ENCODE measurements at places on chromosomes 13 and 19.

DNA sequence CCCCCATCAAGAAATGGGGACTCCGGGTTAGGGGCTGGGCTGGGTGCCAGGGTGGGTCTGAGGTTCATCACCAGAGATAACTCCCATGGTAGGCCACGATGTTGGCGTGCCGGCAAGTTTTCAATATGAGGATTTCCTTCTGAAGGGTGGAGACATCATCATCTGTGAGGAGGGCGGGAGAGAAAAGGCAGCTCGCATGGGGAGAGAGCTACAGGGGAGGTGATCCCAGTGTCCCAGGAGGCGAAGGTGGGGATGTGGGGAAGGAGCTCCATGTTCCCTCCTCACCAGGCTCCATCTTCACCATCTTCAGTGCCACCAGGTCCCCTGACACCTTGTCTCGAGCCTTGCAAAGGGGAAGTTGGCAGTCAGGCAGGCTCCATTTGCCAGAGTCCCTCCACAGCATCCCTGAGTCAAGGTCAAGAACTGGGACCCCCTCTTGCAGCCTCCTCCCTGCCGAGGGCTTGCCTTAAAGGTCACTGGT is 430 bp downstream of the MAP4K1 start:
- no peak for DNase-seq

DNA sequence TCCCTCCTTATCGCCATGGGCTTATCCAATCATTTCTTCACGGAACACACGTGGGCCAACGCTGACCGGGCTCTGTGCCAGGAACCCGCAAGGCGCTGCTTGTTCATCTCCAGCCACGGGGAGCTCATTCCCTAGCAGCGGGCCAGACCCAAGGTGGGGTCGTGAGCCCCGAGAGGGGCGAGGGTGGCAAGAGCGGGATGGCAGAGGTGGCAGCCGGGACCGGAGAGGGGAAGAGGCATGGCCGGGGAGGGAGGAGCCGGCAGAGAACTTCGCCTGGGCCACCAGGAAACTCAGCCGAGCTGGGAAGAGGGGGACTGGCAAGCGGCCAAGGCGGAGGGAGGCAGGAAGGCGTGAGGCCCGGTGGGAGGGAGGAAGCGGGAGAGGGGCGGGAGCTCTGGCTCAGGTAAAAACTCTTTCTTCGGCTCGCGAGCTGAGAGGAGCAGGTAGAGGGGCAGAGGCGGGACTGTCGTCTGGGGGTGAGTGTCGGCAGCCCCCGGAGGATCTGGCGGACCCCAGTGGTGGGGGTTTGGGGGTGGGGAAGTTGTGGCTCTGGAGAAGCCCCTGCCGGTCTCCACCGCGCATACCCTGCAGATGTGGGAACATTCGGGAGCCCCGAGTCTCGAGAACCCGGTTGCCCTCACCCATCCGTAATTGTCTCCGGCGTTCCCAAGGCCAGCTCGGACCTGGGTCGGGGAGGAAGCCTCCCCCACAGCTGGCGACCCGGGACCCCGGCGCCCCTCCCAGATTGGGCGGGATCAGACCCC is at the start of gene B3GNT3:
Gene B3GNT3, plus strand, starts transcription at position 408 of the 764 bp plus-strand sequence. CDS start 12,670 bp downstream, outside the sequence.
- peak; percentile 9 for DNase-seq

DNA sequence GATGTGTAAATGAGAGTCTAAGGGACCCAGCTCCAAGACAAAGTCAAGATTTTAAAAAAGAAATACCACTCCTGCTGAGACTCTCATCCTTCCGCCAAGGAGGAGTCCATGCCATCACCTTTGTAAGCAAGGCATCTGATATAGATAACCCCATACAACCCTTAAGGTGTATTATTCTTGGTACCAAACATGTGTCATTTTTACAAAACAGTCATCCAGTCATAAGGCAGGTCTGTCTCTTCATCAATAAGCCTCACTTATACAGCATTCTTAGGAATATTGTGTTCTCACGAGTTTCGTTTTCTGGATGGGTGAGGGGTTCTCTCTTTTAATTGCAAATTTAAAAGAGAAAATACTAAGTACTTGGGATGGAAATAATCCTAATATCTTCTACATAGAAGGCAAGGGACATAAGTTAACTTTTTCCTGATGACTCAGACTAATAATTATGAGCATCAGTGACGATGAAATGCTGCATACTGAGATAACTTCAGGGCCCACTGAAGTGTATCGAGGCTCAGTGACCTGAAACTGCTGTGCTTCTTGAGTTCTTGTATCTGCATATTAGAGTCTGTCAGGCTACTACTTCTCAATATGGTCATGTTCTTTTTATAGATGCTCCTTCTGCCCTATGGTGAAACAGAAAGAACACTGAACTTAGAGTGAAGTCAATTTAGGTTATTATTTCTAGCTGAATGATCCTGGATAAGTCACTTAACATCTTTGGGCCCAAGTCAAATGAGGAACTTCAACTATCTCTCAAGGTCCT is 166.6 kb downstream of the KLF12 start:
- peak; percentile 17 for DNase-seq

DNA sequence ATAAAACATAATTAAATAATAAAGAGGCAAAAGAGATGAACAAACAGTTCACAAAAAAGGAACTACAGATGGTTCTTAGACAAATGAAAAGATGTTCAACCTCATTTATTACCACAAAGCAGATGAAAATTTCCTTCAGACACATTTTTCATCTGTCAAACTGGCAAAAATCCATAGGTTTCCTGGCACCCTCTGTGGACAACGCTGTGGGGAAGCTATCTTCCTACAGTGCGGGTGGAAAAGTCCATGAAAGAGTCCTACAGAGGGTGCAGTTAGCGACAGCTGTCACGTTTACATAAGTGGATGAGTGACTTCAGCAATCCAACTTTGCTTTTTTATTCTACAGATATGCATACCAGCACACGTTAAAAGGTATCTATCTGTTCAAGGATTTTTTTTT is 30.3 kb upstream of the PDCD5 start:
- DNase-seq: no peak

DNA sequence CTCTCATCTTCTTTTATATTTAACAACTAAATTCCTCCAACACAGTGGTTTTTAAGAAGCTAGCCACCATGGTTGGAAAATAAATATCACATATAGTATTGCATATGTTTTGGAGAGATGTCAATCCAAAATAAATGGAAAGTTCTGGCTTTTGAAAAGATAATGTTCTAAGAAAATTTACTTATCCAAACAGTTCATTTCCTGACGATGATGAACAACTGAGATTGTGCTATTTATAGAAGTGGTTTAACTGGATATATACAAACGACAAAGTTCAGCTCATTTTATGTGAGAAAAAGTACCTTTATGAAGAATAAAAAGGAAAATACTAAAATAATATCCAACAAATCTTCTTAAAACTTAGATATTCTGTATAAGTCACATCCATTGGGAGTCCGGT is 174.7 kb downstream of the MZT1 start:
- peak; percentile 34 for DNase-seq

DNA sequence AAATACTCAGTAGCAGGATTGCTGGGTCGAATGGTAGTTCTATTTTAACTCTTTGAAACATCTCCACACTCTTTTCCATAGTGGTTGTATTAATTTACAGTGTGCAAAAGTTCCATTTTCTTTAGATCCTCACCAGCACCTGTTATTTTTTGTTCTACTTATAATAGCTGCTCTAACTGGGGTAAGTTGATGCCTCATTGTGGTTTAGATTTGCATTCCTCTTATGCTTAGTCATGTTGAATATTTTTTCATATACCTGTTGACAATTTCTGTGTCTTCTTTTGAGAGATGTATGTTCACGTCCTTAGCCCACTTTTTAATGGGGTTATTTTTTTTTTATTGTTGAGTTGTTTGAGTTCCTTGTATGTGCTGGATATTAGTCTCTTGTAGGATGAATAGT is 144.6 kb downstream of the NBEA start:
- DNase-seq: peak; percentile 9

DNA sequence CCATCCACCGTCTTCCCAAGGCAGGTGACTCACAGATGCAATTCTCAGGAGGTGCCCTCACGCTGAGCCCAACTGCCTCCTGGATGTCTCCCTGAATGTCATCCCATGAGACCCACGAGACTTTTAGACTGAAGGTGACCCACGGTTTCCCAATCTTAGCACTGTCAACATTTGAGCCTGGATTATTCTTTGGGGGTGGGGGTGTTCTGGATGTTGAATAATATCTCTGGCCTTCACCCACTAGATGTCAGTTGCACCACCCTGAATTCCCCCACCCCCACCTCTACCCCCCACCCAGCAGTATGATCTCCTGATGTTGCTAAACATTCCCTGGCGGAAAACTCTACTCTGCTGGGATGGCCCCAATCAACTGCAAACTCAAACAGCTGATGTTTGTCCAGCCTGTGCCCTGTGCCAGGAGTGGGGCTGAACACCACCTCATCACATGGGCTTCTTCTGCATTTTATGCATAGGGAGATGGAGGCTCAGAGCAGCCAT is 2.2 kb upstream of the CYP4F22 start:
- no peak for DNase-seq

DNA sequence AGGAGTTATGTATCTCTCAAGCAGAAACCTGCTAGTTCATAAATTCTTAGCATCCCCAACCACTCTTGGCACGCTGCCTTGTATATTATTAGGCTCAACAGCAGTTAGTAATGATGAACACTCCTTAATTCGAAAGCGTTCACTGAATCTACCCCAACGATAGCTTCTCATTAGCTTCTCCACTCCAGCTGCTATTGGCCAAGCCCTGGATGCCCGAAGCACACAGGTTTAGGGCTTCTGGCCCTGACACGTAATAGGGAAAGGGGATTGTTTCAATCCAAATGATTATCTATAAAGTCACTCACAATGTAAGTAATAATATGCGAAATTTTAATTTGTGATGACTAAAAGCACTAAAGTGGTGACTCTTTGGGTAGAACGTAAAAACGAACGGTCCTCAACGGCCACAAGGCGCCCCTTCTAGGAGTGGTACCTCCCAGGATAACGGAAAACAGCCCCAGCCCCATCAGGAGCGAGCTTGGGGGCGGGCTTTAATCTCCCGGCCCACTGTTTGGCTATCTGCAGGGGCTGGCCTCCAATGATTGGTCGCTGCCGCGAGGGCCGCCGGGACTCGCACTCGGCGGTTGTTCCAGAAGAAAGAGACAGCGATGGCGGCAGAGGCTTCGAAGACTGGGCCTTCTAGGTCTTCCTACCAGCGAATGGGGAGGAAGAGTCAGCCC is at the start of gene RNF17:
Gene RNF17, plus strand, starts transcription at position 574 of the 680 bp plus-strand sequence. Its CDS starts 35 bp downstream, at position 609.
- no peak for DNase-seq

DNA sequence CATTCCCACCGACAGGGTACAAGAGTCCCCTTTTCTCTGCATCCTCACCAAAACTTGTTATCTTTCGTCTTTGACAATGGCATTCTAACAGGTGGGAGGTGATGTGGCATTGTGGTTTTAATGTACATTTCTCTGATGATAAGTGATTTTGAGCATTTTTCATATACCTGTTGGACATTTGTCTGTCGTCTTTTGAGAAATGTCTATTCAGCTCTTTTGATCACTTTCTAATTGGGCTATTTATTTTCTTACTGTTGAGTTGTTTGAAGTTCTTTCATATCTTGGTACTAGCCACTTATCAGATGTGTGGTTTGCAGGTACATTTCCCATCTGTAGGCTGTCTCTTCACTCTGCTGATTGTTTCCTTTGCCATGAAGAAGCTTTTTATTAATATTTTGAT is 219.0 kb upstream of the SOX1 start:
- DNase-seq: no peak

DNA sequence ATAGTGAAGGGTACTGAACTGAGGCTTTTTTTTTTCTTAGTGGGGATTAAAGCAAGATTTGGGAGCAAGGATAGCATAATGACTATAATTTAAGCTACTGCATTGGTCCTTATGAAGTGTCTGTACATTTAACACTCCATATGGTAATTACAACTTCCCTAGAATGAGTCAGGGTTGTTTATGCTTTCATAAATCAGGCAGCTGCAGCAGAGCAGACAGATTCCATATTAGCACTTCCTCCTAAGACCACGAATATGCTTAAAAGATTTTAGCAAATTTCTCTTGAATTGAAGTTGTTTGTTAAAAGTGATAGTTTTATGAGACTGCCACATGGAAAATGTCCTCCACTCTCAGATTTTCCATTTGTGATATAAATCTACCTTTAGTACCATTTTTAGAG is 401.1 kb upstream of the SPRY2 start:
- peak; percentile 13 for DNase-seq

- peak; percentile 4 for DNase-seq
Measured at GRCh38 chr13:81395368-81395767, 1054.4 kb upstream of the SPRY2 start.

DNA sequence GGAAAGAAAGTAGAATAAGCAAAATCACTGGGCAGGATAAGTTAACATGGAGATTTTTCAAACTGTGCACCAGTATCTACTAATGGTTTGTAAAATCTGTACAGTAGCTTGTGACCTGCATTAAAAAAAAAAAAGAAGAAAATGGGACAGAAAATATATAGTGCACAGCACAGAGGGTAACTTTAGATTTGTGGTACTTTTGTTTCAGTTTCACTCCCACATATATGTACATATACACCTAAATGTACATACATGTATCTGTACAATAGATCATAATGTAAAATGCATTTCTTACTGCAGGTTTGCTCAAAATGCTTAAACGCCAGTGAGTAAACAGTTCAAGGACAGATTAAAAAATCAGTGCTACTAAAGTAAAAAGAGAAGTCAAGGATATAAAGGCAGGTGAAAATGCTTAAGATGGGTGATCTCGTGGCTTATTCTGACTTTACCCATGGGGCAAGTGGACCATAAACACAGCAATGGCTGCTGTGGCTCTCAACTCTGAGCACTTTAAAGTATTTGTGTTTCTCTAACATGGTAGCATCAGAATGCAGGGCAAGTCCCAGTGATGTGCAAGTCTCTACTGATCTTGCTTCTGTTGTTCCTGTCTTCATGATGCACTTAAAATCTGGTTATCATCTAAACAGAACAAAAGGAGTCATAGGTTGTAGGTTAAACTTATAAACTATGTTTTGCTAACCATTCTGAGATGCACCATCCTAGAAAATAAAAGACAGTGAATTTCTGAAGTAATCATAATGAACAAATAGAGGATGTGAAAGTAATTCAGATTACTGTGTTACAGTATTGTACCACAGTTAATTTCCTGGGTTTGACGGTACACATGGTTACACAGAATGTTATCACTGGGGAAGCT is 112.3 kb downstream of the MIPEP start:
- DNase-seq: no peak

GRCh38 chr13:72132075-72132474 is 265.1 kb upstream of the DACH1 start:
- no peak for DNase-seq

DNA sequence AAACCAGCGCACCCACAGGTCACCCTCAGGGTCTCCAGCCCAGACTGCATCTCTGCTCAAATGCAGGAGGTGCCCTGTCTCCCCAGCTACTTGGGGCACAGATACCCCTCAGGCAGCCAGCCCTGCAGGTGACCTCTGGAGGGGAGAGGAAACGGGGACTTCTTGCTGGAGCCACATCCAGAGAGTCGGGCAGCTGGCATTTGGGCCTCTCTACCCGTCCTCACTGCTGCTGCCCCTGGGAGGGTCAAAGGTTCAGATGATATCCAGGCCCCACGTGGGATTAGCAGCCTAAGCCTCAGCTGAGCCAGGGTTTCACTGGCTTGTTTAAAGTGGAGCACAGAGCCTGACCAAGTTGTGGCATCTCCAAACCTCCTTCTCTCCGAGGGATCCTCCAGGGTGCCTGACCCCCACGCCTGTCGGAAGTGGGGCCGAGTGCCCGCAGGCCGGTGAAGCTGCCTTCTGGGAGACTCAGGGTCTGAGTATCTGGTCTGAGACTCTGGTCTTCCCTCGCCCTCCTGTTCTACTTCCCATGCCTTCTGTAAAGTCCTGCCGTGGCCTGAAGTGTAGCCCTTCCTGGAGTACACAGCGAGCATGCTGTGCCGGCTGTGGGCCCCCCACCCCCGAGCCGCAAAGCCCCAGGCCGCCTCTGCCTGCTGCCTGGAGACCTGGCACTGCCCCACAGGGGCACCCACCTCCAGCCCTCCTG is 2.1 kb downstream of the RASA3 start:
- no peak for DNase-seq

GRCh38 chr13:23509781-23510543 is 60.2 kb upstream of the TNFRSF19 start:
- DNase-seq: peak; percentile 85
